ENCODE measurements at places on chromosomes 13 and 19.

DNA sequence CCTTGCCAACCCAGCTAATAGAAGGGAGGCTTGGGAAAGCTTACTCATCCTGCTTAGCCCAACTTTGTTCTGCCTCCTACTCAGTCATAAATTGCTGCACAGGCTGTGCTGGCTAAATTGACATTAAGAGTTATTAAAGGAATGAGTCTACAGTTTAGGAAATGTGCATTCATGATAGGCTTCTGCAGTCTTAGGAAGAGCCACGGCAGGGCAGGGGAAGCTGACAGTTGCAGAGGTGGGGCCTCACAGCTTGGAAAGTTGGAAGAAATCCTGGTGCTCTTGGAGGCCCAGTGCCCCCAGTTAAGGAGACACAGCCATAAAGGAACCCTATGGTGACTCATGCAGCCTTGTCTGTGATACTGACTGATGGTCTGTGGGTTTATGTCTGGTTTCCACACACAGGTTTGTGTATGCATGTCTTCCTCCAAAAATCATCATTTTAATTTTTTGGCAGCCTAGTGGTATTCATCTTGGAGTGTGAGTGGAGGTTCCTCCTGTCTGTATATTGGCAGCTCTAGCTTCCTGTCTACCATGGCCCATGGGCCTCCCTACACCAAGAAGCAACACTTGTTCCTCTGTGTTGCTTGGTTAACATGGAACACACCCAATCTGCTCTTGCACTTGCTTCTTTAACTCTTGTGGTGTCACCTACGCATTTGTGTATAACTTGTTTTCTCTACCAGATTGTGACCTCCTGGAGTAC, 135.0 kb upstream of the KL start:
- no peak for DNase-seq

GRCh38 chr19:1416014-1416841, 8.8 kb downstream of the DAZAP1 start:
- DNase-seq, result no peak

DNA sequence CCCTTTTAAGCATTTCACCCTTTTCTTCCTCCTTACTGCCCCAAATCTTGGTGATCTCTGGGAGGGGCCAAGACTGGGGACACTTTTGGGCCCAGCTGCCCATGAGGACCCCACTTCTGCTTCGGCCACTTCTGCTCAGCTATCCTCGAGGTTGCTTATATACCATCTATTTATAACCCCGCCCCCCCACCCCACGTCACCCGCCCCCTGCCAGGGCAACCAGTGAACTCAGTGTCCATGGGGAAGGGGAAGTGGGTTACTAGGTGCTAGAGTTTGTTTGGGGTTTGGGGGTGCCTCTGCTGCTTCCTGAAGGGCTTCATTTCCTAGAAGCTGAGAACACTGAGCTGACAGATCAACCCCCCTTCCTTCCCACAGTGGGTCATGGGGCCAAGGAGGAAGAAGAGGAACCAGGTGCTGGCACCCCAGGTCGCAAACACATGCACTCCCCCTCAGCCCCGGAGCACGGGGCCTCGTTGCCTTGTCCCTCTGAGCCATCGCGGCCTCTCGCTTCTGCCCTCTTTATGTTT, 6.1 kb upstream of the ADGRE5 start:
- no peak for DNase-seq

DNA sequence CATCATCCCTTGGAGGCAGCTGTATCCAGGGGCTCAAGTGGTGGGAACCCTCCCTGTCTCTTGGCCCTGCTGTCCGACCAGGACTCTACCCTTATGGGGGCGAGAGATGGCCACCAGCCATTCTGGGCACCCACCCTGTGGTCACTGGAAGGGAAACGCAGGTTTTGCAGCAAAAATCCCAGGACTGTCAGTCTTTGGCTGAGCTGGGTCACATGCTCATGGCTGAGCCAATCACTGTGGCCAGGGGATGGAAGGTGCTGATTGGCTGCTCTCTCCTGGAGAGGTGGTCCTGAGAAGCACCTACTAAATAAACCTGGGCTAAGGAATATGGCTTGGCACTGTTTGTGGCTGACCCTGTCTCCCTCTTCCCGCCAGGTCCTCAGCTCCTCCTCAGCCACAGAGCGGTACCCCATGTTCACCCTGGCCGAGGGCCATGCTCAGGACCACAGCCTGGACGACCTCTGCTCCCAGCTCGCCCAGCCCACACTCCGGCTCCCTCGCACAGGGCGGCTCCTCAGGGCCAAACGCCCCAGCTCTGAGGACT, 8.9 kb downstream of the ATG4D start:
- DNase-seq, result no peak

- no peak for DNase-seq
Measured at GRCh38 chr13:32857077-32857476, 159.1 kb upstream of the KL start.

GRCh38 chr13:75299913-75300862, 181.8 kb downstream of the TBC1D4 start:
- DNase-seq, result no peak

GRCh38 chr13:81302125-81302524, 961.2 kb upstream of the SPRY2 start:
- DNase-seq, result no peak

All from GM12891 (cell line).